ENCODE measurements at places on chromosomes 7 and 10.
A peak's percentile ranks its signal among the peaks of the same experiment; 100 is the strongest.

- DNase-seq: no peak
Observed at GRCh38 chr7:106447318-106447847, 162.6 kb upstream of the NAMPT start.

DNA sequence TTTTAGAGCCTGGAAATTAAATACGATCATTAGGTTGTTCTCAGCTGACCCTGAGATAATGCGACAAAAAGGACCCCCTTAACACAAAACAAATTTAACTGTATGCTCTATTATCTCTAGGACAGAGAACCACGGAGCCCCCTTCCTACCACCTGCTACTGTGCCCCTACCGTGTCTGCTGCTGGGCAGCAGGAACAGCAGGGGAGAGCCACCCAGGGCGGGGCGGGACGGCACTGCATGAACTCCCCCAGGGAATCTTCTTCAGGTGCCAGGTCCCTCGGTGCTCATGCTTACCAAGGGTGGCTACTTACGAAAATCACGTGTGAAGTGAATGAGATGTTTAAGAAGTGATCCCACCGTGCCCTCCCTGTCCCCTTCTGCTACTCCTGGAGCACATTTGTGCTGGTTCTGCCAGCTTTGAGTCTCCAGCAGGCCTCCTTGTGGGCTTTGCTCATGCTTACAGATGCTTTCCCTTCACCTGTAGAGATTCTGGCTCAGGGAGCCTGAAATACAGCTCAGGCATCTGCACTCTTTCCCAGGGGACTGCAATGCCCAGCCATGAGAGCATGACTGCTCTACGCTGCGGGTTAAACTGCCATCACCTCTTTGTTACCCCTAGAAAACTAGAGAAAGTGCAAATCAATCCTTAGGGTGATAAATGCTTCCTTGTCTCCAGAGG is 59.9 kb downstream of the MRPL32 start:
- no peak for DNase-seq

- no peak for DNase-seq
Observed at GRCh38 chr7:57207836-57208235, 75.6 kb upstream of the ZNF479 start.

- DNase-seq: no peak
Observed at GRCh38 chr7:36961097-36961496, 236.8 kb upstream of the AOAH start.

- no peak for DNase-seq
Observed at GRCh38 chr10:49347827-49348226, 48.1 kb downstream of the DRGX start.

DNA sequence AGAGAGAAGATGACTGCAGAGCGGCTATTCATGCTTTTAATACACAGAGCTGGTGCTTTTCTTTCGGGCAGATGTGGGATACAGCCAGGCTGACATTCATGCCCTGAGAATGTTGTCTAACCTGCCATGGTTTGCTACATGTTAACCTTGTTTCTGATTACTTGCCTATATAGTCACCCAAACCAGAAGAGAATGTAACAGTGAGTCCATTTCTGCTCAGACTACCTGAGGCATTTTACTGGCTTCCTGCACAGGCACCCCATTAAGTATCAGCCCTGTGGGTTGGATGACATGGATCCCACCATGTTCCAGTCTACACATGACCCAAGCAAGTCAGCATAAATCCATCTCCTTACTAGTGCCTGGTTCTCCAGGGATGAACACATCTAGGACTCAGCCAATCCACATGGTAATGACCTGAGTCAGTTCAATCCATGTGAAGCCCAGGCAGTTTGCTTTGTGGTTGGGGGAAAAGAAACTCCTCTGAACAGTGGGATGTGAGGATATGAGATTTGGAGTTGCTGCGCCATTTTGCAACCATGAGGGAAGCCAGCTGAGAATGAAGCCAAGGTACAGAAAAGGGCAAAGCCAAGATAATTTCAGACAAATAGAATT is 55.7 kb upstream of the MKX start:
- no peak for DNase-seq

DNA sequence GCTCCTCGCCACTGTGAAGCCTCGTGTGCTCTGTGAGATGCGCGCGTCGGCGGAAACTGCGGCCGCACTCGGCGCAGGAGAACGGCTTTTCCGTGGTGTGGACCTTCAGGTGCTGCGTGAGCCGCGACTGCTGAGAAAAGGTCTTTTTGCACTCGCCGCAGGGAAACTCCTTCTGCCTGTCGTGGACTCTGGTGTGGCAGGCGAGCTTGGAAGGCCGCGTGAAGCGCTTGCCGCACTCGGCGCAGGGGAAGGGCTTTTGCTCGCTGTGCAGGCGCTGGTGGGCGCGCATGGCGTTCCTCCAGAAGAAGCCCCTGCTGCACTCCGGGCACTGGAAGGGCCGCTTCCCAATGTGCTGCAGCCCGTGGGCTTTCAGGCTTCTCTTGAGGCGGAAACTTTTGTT is 13.7 kb upstream of the ZNF786 start:
- DNase-seq: no peak

DNA sequence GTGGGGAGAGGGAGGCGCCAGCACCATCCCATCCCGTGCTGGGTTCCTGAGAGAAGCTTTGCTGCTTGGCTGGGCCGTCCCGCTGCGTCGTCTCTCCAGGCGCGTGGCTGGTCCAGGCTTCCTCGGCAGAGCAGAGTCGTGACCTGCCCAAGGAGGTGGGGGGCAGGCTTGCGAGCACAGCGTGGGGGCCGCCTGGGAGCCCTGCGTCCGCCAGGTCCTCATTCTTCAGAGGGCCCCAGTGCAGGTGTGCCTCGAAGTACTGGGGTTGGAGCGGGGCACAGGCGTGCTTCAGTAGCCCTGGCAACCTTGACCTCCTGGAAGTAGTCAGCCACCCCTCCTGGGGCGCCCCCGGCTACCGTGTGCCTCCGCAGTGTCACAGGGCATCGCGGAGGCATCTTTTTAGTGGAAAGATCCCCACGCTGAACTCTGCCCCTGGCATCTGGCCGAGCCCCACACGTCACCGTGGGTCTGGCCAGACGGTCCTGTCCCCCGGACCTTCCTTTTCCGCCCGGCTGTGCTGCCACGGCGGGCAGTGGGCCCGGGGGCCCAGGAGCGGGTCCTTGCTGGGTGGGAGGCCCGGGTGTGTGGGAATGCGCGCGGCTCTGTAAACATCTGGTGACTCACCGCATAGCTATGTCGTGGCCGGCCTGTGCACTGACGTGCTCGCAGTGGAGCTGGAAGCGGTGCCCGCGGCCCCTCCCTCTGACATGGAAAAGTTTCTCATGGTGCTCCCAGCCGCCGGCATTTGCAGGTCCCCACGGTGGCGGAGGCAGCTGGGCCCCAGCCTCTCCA is 6.4 kb downstream of the MAFK start:
- DNase-seq: no peak

DNA sequence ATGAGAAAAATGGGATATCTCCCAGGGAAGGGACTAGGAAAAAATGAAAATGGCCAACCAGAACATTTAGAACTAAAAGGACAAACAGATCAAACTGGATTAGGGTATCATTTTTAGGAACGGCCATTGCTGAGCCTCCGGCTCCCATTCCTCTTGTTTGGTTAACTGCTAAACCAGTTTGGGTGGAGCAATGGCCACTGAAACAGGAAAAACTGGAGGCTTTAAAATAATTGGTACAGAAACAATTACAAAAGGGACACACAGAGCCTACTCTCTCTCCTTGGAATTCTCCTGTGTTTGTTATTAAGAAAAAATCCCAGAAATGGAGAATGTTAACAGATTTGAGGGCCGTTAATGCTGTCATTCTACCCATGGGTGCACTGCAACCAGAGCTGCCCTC is 4.7 kb upstream of the CHST3 start:
- DNase-seq: no peak

DNA sequence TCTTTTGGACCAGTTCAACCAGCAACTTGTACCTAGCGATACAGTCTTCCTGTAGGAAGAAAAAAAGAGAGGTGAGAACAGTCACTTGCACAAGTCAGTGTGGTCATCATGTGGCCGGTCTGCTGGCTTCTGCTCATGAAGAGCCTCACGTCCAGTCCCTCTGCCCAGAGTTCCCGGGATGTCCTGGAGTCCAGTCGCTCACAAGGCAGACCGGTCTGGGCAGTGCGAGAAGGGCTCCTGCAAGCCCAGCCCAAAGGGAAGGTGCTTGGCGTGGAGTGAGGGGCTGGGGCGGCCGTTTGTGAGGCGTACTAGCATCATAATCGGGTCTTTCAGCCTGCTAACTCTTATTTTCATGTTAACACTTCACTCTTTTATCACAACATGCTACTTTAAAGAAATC is 222.7 kb downstream of the MLLT10 start:
- DNase-seq: no peak

GRCh38 chr7:34036051-34036920 is 130.9 kb downstream of the BMPER start:
- DNase-seq: no peak

DNA sequence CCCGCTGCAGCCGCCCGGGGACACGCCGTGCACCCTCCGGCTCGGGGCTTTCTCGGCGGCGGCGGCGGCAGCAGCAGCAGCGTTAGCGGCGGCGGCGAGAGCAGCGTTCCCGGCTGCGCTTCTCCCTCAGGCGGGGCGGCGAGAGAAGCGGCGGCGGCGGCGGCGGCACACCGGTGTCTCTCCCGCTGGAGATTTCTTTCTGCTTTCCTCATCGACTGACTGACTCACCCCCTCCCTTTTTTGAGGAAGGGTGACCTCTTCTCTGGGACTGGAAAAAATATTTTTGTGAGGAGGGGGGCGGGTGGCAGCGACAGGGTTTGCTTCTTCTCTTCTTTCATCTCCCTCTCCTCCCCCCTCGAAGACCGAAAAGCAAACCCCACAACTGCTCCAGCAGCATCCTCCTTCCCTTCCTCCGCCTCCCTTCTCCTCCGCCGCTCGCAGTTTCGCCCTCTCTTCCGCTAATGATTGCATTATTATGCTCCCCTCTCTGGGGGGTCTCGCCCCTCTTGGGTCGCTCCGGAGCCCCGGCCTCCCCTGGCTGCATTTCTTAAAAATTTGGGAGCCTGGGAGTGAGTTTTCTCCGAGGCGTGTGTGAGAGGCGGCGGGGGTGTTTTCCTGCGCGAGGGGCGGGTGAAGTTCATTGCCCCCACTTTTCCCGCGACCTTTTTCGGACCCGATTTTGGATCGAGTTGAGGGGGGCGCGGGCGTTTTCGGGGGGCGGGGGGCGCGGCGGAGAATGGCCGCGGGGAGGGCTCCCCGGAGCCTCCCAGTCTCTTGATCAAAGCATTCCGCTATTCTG is 411 bp downstream of the AUTS2 start:
- DNase-seq: peak; percentile 2

- no peak for DNase-seq
Observed at GRCh38 chr7:138478499-138478908, 18.4 kb downstream of the TRIM24 start.

GRCh38 chr7:23931633-23932032 is 221.6 kb downstream of the STK31 start:
- no peak for DNase-seq

- DNase-seq: no peak
Observed at GRCh38 chr10:28878236-28878970, 201.1 kb downstream of the BAMBI start.

DNA sequence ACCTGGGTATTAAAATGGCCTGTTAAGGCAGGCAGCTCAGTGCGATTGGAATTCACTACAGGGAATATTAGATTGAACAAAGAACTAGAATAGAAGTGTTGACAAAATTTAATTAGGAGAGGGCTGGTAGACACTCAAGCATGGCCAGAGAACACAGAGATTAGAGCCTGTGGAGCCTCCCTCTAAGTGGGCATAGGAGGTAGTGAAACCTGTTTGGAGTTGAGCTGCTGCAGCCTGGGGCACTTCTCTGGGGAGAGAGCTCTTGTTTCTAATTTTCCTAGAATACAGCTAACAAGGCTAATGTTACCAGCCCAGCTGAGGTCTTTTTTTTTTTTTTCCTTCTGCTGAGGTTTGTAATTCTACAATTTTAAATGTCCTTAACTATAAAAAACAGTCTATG is 46.4 kb downstream of the TMEM168 start:
- DNase-seq: no peak

GRCh38 chr10:619710-620109 is 69.8 kb downstream of the DIP2C start:
- DNase-seq: no peak

DNA sequence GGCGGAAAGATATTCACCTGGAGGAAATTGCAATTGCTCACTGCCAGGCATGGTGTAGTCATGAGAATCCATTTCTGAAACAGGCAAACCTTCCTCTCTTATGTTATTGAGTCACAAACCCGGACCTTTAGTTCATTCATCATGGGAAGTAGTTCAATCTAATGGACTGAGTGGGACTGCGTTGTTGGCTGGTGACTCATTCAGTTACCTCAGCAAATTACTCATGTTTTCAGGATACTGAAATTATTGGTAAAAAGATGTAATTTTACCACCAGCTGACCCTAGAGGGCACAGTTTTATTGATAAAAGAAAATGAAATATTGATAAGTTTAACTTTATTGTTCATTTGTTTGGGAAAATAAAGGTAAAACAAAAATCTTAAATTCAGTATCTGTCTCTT is 1194.4 kb upstream of the SORCS1 start:
- no peak for DNase-seq

- no peak for DNase-seq
Observed at GRCh38 chr7:44103566-44103922, 601 bp upstream of the AEBP1 start.

DNA sequence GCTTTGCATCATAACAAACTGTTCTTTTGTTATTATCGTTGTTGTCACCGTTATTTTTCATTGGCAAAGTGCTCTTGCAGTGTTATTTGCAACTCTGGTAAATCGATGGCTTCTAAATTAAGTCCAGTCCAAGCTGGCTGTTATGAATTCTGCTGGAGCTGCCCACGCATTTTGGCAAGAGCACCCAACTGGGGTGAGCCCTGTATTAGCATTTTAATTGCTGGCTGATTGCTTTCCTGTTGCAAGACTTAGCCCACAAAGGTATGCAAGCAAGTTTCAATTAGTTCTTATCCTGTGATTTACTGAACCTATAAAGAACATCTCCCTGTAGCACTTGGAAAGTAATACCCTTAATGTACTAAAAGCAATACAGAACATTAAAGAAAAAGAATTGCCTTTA is 226.8 kb downstream of the ACTR3B start:
- DNase-seq: no peak

GRCh38 chr7:128323459-128324367 is 20.0 kb downstream of the RBM28 start:
- no peak for DNase-seq

GRCh38 chr10:96419351-96419750 is 60.5 kb upstream of the OPALIN start:
- DNase-seq: no peak

- no peak for DNase-seq
Observed at GRCh38 chr7:44273681-44274622, 51.4 kb downstream of the CAMK2B start.
